ENCODE measurements at places on chromosomes 3 and 15.

DNA sequence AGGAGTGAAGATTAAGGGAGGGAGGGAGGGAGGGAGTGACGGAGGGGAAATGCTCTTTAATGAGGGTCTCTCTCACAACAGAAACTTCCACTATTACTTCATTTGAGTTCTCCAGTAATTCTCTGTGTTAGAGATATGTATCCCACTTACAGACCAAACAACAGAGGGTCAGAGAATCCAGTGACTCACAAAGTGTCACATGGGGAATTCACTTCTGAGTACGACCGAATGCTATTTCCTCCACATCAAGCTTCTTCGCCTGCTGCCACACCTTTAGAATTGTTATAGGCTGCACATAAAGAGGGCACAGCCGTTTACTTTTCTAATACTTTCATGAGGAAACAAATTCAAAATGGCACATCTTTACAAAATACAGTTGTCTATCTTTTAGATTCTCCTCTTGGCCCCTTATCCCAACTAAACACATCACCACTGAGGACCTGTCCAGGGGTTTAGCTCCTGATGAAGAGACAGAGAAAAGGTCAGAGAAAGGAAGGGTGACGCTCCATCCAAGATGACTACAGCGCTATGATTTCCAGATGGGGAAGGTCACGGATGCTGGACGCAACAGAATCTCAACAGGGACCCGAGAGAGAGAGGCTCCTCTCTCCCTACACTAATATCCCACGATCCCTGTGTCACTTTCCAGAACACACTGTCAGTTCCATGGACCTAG is 119.0 kb downstream of the XXYLT1 start:
- DNase-seq: no peak

- no peak for DNase-seq
Measured at GRCh38 chr15:40744815-40745152, 10.3 kb downstream of the RMDN3 start.

GRCh38 chr3:30747771-30748281 is 141.4 kb downstream of the TGFBR2 start:
- peak; percentile 20 for DNase-seq

- DNase-seq: no peak
Measured at GRCh38 chr15:46129145-46129544, 494.3 kb downstream of the SQOR start.

GRCh38 chr3:124107104-124107890 is 115.4 kb upstream of the ROPN1 start:
- DNase-seq: no peak

GRCh38 chr15:55434989-55435825 is 26.9 kb downstream of the PIERCE2 start:
- peak; percentile 45 for DNase-seq

DNA sequence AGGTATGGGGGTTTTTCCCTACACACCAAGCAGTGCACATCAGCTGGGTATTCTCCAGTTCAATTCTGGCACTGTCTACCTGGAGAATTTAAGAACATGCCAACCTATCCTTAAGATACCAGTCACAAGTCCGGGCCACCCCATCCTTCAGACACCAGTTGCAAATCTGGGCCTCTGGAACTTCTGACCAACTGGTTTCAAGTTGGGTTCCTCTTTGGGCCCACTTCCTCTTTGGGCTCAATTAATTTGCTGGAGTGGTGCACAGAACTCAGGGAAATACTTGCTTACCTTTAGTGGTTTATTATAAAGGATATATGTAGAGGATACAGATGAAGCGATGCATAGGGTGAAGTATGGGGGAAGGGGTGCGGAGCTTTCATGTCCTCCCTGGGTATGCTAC is 25.3 kb downstream of the GLCE start:
- no peak for DNase-seq

- no peak for DNase-seq
Measured at GRCh38 chr15:69891070-69891536, 206.6 kb downstream of the TLE3 start.

DNA sequence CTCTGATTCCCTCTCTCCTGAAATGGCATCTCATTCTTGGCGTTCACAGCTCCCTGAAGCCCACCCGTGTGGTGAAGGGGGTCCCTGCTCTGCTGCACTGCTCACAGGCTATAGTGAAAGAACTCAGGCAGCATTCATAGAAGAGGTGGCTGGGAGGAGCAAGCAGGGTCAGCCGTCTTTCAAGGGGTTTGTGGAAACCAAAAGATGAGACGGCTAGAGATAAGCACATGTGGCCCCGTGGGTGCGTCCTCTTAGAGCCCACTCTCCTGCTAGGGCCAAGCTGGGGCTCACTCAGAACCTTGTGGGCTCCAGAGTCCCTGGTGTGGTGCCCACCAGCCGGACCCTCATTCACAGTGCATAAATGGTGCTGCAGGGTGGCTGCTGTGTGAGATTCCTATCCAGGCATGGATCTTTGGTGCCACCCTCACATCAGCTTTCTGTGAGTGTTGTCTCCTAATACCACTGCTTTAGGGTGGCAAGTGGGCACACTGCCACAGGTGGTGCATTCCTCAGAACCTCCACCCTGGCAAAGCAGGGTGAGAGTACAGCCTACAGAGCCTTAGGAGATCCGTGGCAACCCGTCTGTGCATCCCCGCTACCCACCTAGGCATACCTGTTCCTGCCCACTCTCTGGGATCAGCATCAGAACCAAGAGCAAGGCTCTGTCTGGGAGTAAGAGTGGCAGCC is 11.2 kb upstream of the SEMA4B start:
- DNase-seq: no peak

- no peak for DNase-seq
Measured at GRCh38 chr3:58059349-58060321, 51.4 kb downstream of the FLNB start.

GRCh38 chr3:68892297-68892696 is 40.0 kb downstream of the TAFA4 start:
- no peak for DNase-seq

All from iPS-NIHi11 (cell line).